Aorta (tissue), 5 donors: ENCODE measurements at places on chromosomes 6 and 20.

- no peak for DNase-seq
Observed at GRCh38 chr20:3818155-3819151, 1.9 kb upstream of the AP5S1 start.

- no peak for DNase-seq
Observed at GRCh38 chr6:114718186-114718585, 375.4 kb upstream of the HS3ST5 start.

GRCh38 chr6:112032728-112033127 lies 21.2 kb upstream of the CCN6 start:
- no peak for DNase-seq

GRCh38 chr6:106563614-106564013 lies 65.7 kb downstream of the RTN4IP1 start:
- DNase-seq: no peak

- no peak for DNase-seq
Observed at GRCh38 chr20:47665221-47665991, 119.9 kb downstream of the SULF2 start.

DNA sequence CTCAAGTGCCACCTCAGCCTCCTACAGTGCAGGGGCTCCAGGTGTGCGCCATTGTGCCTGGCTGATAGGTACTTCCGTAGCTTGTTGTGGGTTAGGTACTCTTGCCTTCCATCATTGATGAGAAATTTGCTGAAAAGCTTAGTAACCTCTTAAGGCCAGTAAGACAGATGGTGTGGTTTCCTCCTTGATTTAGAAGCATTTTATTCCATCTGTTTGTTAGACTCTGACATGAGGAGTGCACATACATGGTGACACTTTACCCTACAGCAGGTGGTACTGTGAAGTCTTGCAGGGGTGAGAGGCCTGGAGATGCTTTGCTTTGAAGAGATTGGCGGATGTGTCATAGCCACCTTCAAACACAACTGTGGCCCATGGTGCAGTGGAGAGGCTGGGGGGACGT lies 14.8 kb upstream of the MTG2 start:
- DNase-seq: no peak

- no peak for DNase-seq
Observed at GRCh38 chr6:169188475-169188874, 65.2 kb downstream of the THBS2 start.

- DNase-seq: no peak
Observed at GRCh38 chr20:4910951-4911350, 90.4 kb downstream of the SLC23A2 start.

DNA sequence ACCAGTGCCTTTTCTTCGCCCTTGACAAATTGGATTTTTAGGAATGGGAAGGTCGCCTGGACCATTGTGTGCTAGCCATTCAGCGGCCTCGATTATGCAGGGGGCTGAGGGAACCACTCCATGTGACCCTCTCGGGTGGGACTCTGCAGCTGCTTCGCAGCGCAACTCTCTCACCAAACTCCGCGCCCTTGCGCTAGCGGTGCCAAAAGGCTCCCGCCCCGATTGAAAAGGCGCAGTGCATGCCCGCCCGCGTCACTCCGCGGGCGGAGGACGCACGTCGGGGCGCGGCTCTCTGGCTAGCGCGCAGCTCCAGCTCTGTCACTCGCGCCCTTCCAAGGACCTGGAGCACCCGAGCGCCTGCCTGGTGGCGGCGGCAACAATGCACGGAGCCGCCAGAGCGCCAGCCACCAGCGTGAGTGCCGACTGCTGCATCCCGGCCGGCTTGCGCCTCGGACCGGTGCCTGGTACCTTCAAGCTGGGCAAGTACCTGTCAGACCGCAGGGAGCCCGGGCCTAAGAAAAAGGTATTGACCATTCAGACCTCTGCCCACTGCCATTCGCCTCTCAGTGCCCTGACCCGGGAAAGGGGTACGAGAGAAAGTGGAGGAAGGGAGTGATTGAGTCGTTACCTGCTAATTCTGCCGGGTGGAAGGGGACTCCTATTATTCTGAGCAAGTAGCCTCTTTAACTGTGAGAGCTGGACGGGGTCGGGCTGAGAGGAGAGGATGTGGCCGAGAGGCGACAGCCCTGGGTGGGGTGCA lies at the start of gene PRDM13:
Gene PRDM13, plus strand, starts transcription at position 178 of the 760 bp plus-strand sequence. Its CDS starts 202 bp downstream, at position 380.
- no peak for DNase-seq

DNA sequence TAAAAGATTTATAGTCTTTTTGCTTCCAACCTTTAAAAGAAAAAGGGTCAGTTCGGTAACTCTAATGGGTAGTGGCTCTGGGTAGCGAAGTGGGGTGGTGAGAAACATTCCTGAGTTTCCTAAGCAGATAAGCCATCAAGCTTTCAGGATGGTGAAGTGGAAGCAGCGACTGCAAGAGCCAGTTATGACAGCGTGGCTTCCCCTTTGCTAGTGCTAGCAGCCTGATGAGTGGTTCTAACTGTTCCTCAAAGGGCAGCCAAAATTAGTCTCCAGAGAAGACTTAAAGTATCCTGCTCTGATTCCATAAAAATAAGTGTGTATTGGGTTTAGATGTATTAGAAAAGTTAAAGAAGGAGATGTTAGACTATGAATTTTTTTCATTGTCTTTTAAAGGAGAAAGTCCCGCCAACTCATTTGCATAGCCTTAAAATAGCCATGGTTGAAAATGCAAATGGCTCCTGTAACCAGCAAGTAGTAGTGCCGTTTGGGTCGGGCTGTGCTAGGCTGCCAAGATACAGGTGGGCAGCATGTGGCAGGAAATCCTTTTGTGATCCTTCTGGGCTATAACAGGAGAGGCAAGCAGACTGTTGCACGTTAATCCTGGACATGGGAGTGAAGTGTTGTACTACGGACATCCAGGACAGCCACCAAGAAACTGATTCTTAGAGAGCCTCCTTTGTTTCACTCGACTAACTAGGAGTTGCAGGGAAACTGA lies 18.0 kb downstream of the ELOVL2 start:
- DNase-seq: no peak

DNA sequence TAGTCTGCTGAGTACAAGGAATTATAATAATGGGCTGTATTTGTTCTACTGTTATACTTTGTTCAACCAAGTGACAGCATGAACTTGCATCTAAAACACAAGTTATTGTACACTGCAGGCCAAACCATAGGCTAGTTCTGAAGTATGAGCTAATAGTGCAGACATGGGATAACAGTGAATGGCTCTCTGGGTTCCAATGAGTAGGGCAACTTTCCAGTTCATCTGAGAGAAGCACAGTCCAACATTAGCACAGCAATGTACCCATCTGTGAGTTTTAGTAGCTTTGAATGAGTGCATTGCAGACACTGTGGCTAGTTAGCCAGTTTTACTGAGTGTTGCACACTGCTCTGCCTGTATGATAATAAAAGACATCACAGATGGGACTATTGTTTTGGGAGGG lies 56.5 kb upstream of the FUT9 start:
- DNase-seq: no peak

DNA sequence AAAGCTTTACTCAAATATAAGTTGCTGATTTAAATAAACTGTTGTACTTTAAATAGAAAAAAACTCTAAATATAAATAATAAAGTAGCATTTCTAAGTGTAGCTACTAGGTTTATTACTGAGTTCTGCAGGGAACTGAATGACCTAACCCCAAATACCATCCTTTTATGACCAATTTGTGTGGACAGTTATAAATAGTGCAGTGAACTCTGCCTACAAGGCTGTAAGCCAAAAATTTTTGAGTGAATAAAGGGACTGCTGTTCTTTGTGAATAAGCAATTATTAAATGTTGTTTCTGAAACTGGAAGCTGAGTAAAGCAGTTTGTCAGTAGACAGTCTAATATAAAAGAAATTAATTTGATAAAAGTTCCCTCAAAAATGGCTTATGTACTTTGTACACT lies 90.8 kb upstream of the ELOVL5 start:
- no peak for DNase-seq

DNA sequence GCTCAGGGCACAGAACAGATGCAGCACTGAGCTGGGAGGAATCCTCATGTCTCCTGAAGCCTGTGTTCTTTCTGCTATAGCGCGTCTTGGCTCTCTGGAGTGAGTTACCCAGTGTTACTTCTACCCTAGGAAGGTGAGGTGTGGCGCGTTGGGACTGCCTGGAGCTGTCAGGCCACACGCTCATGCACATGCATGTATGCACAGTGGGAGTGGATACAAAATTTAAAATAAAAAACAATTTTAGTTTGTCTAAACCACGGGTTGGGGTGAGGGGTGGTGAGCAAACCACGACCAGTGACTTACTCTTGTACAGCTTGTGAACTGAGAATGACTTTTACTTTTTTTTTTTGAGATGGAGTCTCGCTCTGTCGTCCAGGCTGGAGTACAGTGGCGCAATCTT lies 298.6 kb upstream of the SUPT3H start:
- DNase-seq: no peak

GRCh38 chr6:53326372-53327016 lies 22.3 kb downstream of the ELOVL5 start:
- peak; percentile 80 for DNase-seq

- DNase-seq: no peak
Observed at GRCh38 chr20:46900086-46900485, 5.4 kb downstream of the EYA2 start.

GRCh38 chr20:32135983-32136515 lies 26.5 kb downstream of the TM9SF4 start:
- DNase-seq: no peak

DNA sequence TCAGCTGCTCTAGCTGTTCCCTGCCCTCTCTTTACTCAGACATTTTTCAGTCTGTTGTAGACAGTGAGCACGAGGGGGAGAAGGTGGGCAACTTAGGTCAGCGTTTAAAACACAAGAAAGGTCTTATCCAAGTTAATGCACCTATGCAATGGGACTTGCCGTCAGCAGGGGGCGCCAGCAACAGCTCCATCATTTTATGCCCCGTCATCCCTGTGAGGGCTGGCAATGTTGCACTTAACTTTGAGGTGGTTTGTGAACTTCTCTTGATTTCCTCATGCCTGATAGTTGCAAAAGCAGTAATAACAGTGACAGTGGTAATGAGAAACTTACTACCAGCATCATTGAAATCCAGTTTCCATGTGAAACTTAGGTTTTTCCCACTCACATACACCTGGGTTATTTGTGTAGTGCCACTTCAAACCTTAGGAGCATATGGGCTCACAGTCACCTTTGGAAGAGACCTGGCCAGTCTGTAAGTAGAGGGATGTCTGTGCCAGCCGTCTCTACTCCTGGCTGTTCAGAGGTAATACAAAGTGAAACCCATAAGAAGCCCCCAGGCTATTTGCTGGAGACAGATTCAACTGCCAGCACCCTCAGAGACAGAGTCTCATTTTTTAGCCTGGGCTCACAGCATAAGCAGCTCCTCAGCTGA lies 44.9 kb upstream of the ID1 start:
- peak; percentile 91 for DNase-seq

- DNase-seq: no peak
Observed at GRCh38 chr6:97150932-97151331, 132.1 kb downstream of the MMS22L start.

DNA sequence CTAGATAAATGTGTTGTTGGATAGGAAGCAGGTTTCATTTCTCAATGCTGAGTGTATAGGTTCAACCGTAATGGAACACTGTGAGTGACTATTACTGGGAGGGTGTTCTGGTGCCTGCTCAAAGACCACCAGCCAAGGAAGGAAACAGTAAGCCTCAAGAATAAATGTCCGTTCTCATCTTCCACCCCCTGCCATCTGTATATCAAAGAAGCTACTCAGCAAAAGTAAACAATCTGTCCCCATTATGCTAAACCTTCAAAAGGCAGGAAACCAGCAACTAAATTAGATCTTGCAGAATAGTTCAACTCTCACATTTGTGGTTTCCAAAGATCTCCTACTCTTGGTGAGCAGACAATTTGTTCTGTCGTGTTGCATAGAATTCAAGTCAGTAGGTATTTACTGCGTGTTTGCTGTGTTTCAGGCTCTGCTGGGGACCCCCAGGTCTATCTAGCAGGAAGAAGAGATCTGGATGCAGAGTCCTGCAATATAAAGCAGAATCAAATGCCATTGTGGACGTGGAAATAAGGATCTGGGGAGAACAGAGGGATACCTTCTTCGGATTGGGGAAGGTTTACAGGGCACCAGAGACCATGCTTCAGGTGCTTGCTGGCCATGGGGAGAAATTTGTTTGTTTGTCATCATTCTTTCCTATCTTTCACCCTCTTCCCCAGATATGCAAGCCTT lies 87.3 kb downstream of the SCML4 start:
- no peak for DNase-seq

DNA sequence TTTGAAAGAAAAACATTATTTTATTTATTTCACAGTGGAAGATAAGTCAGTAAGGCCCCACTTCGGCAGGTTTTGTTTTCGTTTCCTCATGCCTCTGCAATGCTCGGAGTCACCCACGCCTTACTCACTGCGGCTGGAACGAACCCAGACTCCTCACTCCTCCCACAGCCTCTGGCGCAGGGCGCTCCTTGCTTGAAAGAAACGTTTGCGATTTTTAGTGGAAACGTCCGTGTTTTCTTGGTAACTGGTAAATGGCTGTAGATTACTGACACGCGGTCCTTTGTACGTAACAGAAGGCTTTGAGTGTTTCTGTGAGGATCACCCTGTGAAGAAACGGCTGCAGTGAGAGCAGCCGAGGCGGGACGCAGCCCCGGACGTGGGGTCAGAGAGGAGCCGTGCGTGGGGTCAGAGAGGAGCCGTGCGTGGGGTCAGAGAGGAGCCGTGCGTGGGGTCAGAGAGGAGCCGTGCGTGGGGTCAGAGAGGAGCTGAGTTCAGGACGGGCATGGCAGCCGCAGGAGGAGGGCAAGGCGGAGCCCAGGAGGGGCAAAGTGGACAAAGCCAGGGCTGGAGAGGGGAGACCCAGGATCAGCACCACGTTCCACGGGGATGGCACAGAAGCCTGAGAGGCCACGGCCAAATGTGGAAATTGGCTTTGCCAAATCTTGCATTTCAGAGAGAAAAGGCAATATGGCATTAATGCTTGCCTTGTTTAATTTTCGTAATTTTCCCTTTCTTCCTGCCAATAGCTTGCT lies 198.6 kb upstream of the THBS2 start:
- peak; percentile 88 for DNase-seq

DNA sequence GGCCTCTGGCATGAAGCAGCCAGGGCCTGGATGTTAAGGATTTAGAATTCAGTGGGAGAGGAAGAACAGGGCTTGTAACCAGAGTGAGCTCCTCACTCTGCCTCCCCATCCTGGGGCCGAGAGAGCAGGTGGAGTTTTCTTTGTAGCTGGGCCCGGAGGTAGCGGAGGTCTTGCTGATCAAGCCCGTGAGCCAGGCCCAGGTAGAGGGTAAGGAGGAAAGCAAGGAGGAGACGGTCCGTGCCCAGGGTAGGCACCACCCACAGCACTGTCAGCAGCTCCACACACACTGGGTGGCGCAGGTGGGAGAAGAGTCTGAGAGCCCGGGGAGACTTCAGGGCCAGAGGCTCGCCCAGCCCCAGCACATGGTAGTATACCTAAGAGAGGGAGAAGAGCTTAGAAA lies 2.1 kb upstream of the PPP1R18 start:
- DNase-seq: peak; percentile 39

DNA sequence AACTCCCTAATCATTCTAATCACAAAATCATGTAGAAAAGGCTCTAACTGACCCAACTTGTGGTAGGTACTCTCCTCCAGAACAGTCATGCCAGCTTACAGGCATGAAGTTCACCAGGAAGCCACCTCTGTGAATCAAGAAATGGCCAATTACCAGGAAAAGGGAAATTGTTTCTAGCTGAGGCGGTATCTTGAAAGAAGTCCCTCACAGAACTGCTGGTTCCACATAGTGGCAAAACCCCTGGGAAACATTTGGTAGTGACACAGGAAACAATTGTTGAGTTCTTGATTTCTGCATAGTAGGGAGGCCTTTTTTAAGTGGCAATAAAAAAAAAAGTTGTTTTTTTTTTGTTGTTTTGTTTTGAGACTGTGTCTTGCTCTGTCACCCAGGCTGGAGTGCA lies 3.4 kb upstream of the ZHX3 start:
- DNase-seq: no peak
